ENCODE measurements at places on chromosomes 1 and 21. TPM values are rescaled to one million over a fixed set of nuclear protein-coding genes. Genes with fewer than 3 reads are reported as not detected.

DNA sequence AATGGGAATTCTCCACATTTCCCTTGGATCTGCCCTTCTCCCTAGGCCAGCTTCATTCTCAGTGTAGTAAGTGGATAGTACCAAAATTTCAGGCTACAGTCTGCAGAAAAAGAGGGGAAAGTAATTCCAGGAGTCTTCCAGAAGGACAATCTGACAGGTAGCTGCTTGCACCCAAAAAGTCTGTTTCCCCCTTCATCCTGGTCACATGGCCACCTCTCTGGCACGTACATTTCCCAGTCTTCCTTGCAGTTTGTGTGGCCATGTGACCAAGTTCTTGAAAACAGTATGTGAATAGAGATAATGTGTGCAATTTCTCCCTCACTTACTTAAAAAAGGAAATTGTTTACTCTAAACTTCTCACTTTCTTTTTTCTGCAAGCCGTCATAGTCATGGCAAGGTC lies 14.6 kb upstream of the FMO4 start:
- no peaks in the 10 kb centered on the region for H3K36me3 ChIP-seq
- H3K4me1 ChIP-seq: no peaks in the 10 kb centered on the region
- H3K27me3 ChIP-seq: peaks cover 12% of the 10 kb centered on the region
- DNase-seq: no peak

DNA sequence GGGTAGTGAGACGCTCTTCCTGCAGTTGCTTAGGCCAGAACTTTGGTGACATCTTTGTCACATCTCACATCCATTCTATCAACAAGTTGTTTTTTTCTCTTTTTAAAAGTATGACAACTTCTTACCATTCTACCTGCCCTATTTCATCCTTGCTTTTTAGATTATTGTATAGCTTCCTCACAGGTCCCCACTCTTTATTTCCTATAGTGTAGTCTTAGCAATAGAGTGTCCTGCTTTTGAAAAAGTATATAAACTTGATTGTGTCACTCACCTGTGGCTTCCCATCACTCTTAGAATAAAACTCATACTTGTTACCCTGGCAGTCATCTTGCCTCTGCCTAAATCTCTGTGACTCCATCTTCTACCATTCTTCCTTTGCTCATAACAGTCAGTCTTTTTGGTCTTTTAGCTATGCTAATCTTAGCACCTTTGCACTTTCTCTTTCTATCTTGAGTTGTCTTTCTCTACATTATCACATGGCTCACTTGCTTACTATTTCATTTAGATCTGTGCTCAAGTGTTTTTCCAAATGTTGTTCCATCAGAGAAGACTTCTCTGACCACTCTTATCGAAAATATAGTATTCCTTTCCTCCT lies 9.5 kb downstream of the CDC73 start:
- no peaks in the 10 kb centered on the region for H3K27me3 ChIP-seq
- peaks cover 41% of the 10 kb centered on the region for H3K36me3 ChIP-seq
- no peak for DNase-seq
- peak overlapping the region; percentile 66 for H3K27ac ChIP-seq
- no peak overlapping the region for H3K4me3 ChIP-seq
- peaks cover 33% of the 10 kb centered on the region for H3K4me1 ChIP-seq

GRCh38 chr1:81288689-81289088 lies 512.0 kb upstream of the ADGRL2 start:
- no peaks in the 10 kb centered on the region for H3K36me3 ChIP-seq
- H3K27me3 ChIP-seq: no peaks in the 10 kb centered on the region
- no peak overlapping the region for H3K27ac ChIP-seq
- no peak overlapping the region for H3K4me3 ChIP-seq

- peak overlapping the region; percentile 24 for H3K27ac ChIP-seq
- H3K36me3 ChIP-seq: peaks cover 66% of the 10 kb centered on the region
- H3K27me3 ChIP-seq: no peaks in the 10 kb centered on the region
- H3K4me1 ChIP-seq: peaks cover 55% of the 10 kb centered on the region
Measured at GRCh38 chr1:13783551-13783950, 83.6 kb downstream of the PRDM2 start.

DNA sequence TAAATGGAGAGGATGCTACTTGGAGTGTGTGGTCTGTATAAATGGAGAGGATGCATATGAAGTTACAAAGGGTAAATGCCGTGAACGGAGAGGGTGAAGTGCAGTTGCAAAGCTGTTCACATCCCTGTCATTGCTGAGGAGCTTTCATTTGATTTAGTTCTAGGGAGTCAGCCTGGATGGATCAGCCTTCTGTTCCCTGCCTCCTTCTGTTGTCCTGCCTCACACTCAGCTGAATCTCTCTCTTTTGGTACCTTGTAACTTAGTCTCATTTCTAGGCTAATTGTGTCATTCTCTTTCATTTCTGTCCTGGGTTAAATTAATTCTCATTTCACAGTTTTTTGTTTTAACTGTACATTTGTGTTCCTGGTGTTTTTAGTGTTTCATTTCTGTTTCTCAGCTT lies 133.2 kb upstream of the COL6A1 start:
- H3K27me3 ChIP-seq: no peaks in the 10 kb centered on the region
- no peak overlapping the region for H3K4me3 ChIP-seq
- H3K27ac ChIP-seq: peak overlapping the region; percentile 0
- H3K36me3 ChIP-seq: no peaks in the 10 kb centered on the region

DNA sequence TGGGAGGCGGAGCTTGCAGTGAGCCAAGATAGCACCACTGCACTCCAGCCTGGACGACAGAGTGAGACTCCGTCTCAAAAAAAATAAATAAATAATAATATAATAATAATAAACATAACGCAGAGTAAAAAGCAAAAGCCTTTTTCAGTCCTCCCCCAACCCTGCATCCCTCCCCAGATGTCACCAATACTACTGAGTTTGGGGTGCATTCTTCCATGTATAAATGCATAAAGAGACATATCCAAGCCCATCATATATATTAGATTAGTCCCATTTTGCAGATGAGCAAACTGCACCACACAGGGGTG lies 930 bp upstream of the ADAMTSL4 start:
- H3K4me1 ChIP-seq: peaks cover 31% of the 10 kb centered on the region
- H3K27ac ChIP-seq: no peak overlapping the region
- H3K27me3 ChIP-seq: peaks cover 31% of the 10 kb centered on the region
- H3K4me3 ChIP-seq: peak overlapping the region; percentile 68
- no peak for DNase-seq

GRCh38 chr1:28548318-28548717 lies 4.6 kb upstream of the TRNAU1AP start:
- DNase-seq: no peak
- H3K4me1 ChIP-seq: peaks cover 11% of the 10 kb centered on the region
- H3K27ac ChIP-seq: no peak overlapping the region

DNA sequence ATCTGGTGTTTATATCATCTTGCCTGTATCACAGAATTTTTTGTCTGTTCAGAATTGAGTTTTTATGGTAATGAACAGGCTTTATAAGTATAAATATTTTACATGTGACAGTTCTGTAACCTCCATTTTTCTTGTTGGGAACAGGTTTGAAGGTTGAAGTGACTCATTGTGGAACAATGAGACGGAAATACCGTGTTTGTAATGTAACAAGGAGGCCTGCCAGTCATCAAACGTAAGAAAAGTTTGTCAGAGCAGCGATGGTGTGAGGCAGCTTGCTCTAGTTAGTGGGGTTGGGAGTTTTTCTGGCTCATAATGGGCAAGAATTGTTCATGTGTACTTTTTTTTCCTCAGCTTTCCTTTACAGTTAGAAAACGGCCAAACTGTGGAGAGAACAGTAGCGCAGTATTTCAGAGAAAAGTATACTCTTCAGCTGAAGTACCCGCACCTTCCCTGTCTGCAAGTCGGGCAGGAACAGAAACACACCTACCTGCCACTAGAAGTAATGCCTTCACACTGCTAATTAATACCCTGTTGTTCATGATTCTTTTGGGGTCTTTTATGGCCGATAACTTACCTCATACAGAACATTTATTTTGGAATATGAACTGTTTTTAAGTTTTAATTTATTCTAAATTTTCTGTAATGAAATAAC lies 75.2 kb upstream of the TEKT2 start:
- peaks cover 7% of the 10 kb centered on the region for H3K36me3 ChIP-seq
- H3K4me3 ChIP-seq: no peak overlapping the region
- no peaks in the 10 kb centered on the region for H3K27me3 ChIP-seq
- peaks cover 4% of the 10 kb centered on the region for H3K4me1 ChIP-seq
- H3K27ac ChIP-seq: peak overlapping the region; percentile 51

DNA sequence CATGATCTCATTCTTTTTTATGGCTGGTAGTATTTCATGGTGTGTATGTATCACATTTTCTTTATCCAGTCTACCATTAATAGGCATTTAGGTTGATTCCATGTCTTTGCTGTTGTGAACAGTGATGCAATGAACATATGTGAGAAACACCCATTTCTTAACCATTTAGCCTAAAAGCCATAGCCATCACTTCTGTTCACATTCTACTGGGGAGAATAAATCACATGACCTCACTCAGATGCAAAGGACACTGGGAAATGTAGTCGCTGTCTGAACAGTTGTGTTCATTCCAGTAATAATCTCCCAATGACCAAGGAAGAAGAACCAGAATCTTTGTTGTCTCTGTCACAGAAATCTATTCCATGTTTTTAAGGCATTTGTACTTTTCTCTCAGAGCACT lies 15.1 kb upstream of the PLA2G2E start:
- H3K27ac ChIP-seq: no peak overlapping the region
- no peaks in the 10 kb centered on the region for H3K27me3 ChIP-seq
- no peak overlapping the region for H3K4me3 ChIP-seq
- no peak for DNase-seq
- H3K4me1 ChIP-seq: no peaks in the 10 kb centered on the region

- peaks cover 18% of the 10 kb centered on the region for H3K4me1 ChIP-seq
- H3K36me3 ChIP-seq: peaks cover under 1% of the 10 kb centered on the region
- H3K27me3 ChIP-seq: peaks cover 22% of the 10 kb centered on the region
- no peak overlapping the region for H3K27ac ChIP-seq
- peak; percentile 62 for DNase-seq
Measured at GRCh38 chr1:35708441-35708921, 10.2 kb downstream of the C1orf216 start.

- DNase-seq: no peak
- peaks cover 17% of the 10 kb centered on the region for H3K36me3 ChIP-seq
- H3K27me3 ChIP-seq: no peaks in the 10 kb centered on the region
- no peak overlapping the region for H3K27ac ChIP-seq
- H3K4me1 ChIP-seq: peaks cover 7% of the 10 kb centered on the region
Measured at GRCh38 chr1:236253918-236254637, 27.7 kb downstream of the ERO1B start.

GRCh38 chr1:234484218-234484617 lies 5.2 kb upstream of the TARBP1 start:
- no peak for DNase-seq
- no peaks in the 10 kb centered on the region for H3K36me3 ChIP-seq
- peaks cover 16% of the 10 kb centered on the region for H3K27me3 ChIP-seq
- H3K4me3 ChIP-seq: no peak overlapping the region
- peaks cover 46% of the 10 kb centered on the region for H3K4me1 ChIP-seq
- no peak overlapping the region for H3K27ac ChIP-seq

DNA sequence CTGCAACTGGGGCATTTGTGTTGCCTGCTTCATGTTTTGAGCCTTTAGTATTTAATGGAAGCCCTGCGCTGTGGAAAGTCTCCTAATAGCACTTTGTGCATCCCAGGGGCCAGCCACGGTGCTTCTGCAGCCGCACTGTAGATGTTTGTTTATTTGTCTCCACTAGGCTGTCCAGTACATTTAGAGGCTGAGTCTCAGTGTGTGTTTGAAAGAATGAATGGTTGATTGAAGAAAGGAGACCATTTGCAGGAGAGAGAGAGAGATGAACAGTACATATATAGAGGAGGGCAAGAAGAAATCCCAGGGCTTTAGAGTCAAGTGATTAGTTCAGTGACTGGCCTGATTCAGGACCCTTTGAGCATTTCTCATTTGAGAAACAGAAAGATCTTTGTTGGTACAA lies 33.9 kb downstream of the MPZL1 start:
- no peak overlapping the region for H3K27ac ChIP-seq
- no peak overlapping the region for H3K4me3 ChIP-seq

- peaks cover 7% of the 10 kb centered on the region for H3K36me3 ChIP-seq
- peak overlapping the region; percentile 38 for H3K27ac ChIP-seq
- no peaks in the 10 kb centered on the region for H3K27me3 ChIP-seq
- no peak overlapping the region for H3K4me3 ChIP-seq
- peaks cover 52% of the 10 kb centered on the region for H3K4me1 ChIP-seq
Measured at GRCh38 chr1:150385537-150386445, 21.8 kb downstream of the RPRD2 start.

- H3K4me1 ChIP-seq: peaks cover 4% of the 10 kb centered on the region
- peak; percentile 75 for DNase-seq
- H3K27me3 ChIP-seq: no peaks in the 10 kb centered on the region
Measured at GRCh38 chr1:43582162-43582566, 51.5 kb downstream of the PTPRF start.

- H3K27ac ChIP-seq: no peak overlapping the region
- H3K27me3 ChIP-seq: peaks cover 28% of the 10 kb centered on the region
- peaks cover 12% of the 10 kb centered on the region for H3K4me1 ChIP-seq
- no peaks in the 10 kb centered on the region for H3K36me3 ChIP-seq
- H3K4me3 ChIP-seq: no peak overlapping the region
Measured at GRCh38 chr1:184156521-184157393, 105.2 kb downstream of the TSEN15 start.

- no peaks in the 10 kb centered on the region for H3K27me3 ChIP-seq
- DNase-seq: no peak
- no peak overlapping the region for H3K4me3 ChIP-seq
- no peak overlapping the region for H3K27ac ChIP-seq
- peaks cover 38% of the 10 kb centered on the region for H3K4me1 ChIP-seq
- H3K36me3 ChIP-seq: peaks cover 23% of the 10 kb centered on the region
Measured at GRCh38 chr1:114496089-114496488, 14.9 kb downstream of the TRIM33 start.

DNA sequence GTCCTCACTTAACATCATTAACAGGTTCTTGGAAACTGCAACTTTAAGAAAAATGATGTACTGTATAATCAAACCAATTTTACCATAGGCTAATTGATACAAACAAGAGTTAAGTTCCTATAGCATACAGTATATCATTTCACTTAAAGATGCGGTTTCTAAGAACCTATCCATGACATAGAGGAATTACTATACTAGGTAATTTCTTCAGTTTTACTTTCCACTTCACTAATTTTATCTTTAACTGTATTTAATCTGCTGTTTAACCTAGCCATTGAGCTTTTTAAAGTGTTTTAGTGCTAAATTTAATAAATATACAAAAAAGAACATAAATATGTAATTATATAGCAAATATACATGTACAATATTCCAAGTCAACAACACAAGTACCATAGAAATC lies 28.3 kb downstream of the SLC19A2 start:
- peaks cover 20% of the 10 kb centered on the region for H3K27me3 ChIP-seq
- H3K36me3 ChIP-seq: no peaks in the 10 kb centered on the region
- no peak for DNase-seq
- peaks cover 16% of the 10 kb centered on the region for H3K4me1 ChIP-seq

GRCh38 chr1:200670242-200671118 lies 773 bp upstream of the DDX59 start:
- peaks cover 8% of the 10 kb centered on the region for H3K36me3 ChIP-seq
- peak; percentile 48 for DNase-seq
- peak overlapping the region; percentile 94 for H3K4me3 ChIP-seq
- peaks cover 41% of the 10 kb centered on the region for H3K4me1 ChIP-seq
- no peaks in the 10 kb centered on the region for H3K27me3 ChIP-seq

GRCh38 chr1:205162301-205162700 lies 40.5 kb upstream of the RBBP5 start:
- peaks cover 63% of the 10 kb centered on the region for H3K36me3 ChIP-seq
- no peak for DNase-seq
- no peak overlapping the region for H3K27ac ChIP-seq
- no peaks in the 10 kb centered on the region for H3K27me3 ChIP-seq
- H3K4me3 ChIP-seq: no peak overlapping the region

GRCh38 chr1:236916131-236916800 lies 88.0 kb downstream of the MT1HL1 start:
- H3K27me3 ChIP-seq: no peaks in the 10 kb centered on the region
- no peak overlapping the region for H3K27ac ChIP-seq
- H3K4me1 ChIP-seq: peaks cover 9% of the 10 kb centered on the region
- DNase-seq: no peak
- peaks cover 34% of the 10 kb centered on the region for H3K36me3 ChIP-seq
- H3K4me3 ChIP-seq: no peak overlapping the region

The SPATA46 gene
- not detected for total RNA-seq

The DNAJC28 gene
- 0.43 TPM for total RNA-seq

The LCE1F gene
- not detected for total RNA-seq

The PCNX2 gene
- 18.1 TPM for total RNA-seq

The VPS13D gene
- 22.9 TPM for total RNA-seq

Data from activated CD4-positive, alpha-beta T cell treated with anti-CD3 and anti-CD28 coated beads for 36 hours (primary cell).